Tongue (tissue), 3 donors: ENCODE measurements at places on chromosomes 7 and 10.

GRCh38 chr7:103541026-103541425, 95.0 kb upstream of the SLC26A5 start:
- DNase-seq = peak; percentile 73

GRCh38 chr10:132627666-132628531, 90.3 kb downstream of the INPP5A start:
- peak; percentile 60 for DNase-seq

GRCh38 chr10:80579181-80579763, 41.6 kb downstream of the SH2D4B start:
- DNase-seq = no peak

DNA sequence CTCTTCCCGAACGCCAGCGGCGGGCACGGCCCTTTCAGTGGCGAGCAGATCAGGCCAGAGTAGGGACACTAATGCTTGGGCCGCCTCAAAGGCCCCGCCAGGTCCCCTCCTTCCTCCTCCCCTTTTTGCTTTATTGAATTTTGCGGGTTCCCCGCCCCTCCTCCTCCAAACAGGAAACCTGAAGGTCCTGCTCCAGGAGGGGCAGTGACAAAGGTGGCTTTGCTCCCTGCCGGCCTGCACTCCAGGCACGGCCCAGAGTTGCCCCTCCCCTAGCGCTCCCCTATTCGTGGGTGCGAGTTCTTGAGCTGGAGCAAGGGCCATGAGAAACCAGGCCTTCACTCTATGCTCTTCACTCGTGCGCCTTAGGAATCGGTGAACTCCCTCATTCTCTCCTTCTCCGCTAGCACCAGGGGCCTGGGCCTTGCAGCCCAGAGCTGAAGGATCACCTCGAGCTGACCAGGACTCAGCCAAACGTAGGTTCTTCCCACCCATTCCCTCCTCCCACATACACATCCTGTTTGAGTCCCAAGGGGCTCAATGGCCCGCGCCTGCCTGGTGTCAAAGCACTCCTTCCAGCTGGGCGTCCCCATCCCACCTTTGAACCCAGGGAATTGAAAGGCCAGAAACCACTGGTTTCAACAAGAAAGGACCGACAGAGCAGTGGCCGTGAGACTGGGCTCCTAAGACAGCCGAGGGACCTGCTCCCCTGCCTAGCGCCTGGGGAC, 619 bp upstream of the HOXA6 start:
- DNase-seq = no peak

GRCh38 chr7:121447243-121447910, 51.3 kb upstream of the FAM3C start:
- peak; percentile 24 for DNase-seq

- peak; percentile 94 for DNase-seq
Observed at GRCh38 chr7:101121991-101122932, 4.6 kb upstream of the SERPINE1 start.

DNA sequence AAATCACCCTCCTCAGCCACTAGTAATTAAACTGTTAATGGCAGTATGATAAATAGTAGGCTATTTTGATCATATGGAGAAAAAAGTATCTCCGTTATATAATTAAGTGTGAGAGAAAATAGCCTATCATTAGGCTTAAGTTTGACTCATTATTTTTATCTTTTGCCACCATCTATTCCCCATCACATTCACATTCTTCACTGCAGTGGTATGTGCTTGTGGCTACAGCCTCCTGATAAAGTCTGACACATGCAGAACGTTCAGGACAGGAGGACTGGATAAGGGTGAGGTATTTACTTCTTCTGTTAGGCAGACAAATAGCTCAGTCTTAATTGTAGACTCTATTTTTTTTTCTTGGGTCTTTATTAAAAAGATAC, 5.8 kb downstream of the NEBL start:
- no peak for DNase-seq

- DNase-seq = no peak
Observed at GRCh38 chr7:41700044-41700471, 2.8 kb downstream of the INHBA start.

- DNase-seq = no peak
Observed at GRCh38 chr10:107434854-107435253, 270.3 kb upstream of the SORCS1 start.

- no peak for DNase-seq
Observed at GRCh38 chr7:106486331-106486730, 174.6 kb downstream of the CCDC71L start.

- DNase-seq = no peak
Observed at GRCh38 chr7:44964384-44964830, 14.4 kb downstream of the MYO1G start.

GRCh38 chr7:116095396-116095795, 64.8 kb upstream of the TFEC start:
- no peak for DNase-seq
